GM13977 (cell line): ENCODE measurements at places on chromosomes 3 and 15.

GRCh38 chr3:10577486-10577885, 72.1 kb upstream of the ATP2B2 start:
- no peak for DNase-seq

GRCh38 chr15:90056529-90056928, 45.7 kb downstream of the IDH2 start:
- DNase-seq, result no peak

- no peak for DNase-seq
These were observed 683.8 kb upstream of the NR2F2 start for GRCh38 chr15:95646484-95647273.

GRCh38 chr3:179093807-179094206, 22.2 kb upstream of the ZMAT3 start:
- no peak for DNase-seq

- DNase-seq, result no peak
These were observed 7.7 kb downstream of the RBM15B start for GRCh38 chr3:51398595-51399310.

DNA sequence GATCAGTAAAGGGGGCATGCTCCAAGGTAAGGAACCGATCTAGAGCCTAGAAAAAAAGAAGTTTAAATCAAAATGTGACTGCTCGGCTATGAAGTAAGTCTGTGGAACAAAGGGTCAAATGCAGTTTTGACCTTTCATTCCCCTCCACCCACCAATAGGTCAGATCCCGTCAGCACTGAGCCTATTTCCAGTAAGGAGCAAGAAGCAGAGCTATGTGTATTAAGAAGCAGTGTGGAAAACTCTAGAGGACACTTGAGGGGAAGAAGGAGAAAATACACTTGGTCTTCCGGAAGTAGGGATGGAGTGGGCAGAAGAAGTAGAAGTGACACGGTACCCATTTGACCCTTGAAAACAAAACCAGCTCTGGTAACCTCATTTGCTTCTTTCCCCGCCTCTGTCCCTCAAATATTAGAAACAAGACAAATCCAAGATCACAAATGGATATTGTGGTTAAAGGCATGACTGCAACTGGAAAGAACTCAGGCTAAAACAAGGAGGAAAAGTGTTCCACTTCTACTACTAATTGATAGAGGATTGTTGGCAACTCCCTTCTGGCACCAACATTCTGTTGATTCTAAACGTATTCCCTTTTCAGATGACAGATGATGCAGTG, 888.3 kb upstream of the NR2F2 start:
- DNase-seq, result no peak

- no peak for DNase-seq
These were observed 165.4 kb upstream of the AGTR1 start for GRCh38 chr3:148532326-148532725.

GRCh38 chr3:68290333-68290732, 635.9 kb upstream of the SUCLG2 start:
- no peak for DNase-seq

DNA sequence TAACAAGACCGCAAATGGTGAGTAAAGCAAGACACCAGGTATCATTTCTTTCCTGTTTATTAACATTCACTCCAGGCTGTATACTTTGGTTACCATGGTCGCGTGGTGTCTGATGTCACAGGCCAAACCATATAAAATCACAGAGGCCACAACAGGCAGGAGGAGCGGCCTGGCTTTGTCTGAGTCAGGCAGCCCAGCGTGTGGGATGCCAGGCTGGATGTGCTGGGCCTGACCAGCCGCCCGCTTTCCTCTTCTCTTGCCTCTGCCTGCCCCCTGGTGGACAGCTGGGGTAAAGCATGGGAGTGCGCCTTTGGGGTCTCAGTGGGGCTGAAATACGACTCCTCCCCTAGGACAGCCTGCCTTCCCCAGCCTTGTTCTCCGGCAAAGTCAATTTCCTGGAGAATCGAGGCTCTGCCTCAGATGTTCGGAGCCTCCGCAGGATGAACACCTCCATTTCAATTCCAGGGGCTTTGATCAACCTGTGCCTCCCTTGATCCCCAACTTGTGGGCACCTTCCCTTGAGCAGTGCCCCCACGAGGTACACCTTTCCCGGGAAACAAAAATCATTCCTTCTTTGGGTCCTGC, 78.2 kb downstream of the CCNL1 start:
- DNase-seq, result peak; percentile 70

GRCh38 chr3:56467108-56467507, 1.2 kb downstream of the ERC2 start:
- peak; percentile 55 for DNase-seq

- no peak for DNase-seq
These were observed 5.0 kb upstream of the MBNL1 start for GRCh38 chr3:152263711-152264110.

- DNase-seq, result no peak
These were observed 195.6 kb upstream of the CNTN4 start for GRCh38 chr3:1903111-1903510.

DNA sequence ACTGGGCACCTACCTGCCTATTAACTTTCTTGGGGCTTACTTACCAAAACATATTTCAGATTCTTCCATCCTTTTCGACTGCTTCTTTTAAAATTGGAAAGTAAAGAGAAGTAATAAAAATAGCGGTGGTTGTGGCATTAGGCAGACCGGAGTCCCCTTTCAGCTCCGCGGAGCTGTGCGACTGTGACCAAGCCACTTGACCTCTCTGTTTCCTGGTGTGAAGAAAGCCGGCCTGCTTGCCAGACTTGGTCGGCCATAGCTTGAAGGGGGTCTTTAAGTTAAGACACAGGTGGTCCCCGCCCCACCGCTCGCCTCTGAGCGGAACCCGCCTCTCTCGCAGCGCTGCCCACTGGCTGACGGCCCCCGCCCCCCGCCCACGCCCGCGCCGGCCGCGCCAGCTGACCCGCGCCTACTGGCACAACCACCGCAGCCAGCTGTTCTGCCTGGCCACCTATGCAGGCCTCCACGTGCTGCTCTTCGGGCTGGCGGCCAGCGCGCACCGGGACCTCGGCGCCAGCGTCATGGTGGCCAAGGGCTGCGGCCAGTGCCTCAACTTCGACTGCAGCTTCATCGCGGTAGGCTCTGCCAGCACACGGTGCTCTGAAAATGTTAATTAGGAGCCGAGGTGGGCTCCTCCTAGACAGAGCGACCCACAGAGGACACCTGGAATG, 18.3 kb downstream of the NOX5 start:
- no peak for DNase-seq

DNA sequence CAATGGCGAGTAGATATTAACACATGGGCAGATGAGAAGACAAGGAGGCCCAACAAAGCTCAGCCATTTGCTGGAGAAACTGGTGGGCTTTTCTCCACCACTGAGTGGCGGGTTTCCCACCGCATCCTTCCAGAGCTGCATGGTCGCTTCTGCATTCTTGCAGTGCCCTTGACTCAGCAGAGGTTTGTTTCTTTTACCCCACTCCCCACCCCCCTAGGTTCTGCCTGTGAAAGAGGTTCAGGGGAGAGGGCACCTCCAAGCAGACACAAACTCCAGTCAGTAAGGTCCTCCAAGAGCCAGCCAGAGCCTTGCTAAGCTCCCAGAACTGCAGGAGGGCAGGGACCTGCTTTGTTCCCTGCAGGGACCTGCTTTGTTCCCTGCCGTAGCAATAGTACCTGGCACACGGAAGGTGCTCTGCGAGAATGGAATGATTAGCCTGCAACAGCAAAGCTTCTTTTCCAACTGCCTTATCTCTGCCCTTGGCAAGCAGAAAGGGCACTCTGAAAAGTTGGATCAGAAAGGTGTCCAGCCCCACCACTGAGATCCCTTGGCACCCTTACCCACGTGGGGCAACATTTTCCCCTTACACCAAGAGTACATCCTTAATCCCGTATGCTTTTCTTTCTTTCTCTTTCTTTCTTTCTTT, 1.4 kb downstream of the PAQR5 start:
- DNase-seq, result no peak

GRCh38 chr3:60839246-60839645, 412.0 kb downstream of the FHIT start:
- DNase-seq, result no peak

- DNase-seq, result no peak
These were observed 9.2 kb downstream of the CSRNP1 start for GRCh38 chr3:39144095-39144747.

GRCh38 chr3:133362539-133362938, 37.3 kb upstream of the BFSP2 start:
- no peak for DNase-seq

DNA sequence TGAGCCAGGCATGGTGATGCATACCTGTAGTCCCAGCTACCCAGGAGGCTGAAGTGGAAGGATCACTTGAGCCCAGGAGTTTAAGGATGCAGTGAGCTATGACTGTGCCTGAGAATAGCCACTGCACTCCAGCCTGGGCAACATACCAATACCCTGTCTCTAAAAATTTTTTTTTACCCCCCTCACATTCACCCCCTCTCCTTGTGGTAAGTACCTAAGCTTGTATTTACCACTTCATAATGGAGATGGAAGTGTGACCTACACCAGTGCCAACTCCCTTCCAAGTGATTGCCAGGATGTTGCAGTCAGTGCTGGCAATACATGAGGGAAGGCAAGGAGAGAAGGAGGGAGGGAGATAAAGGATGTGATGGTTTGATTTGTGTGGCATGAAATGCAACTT, 84.2 kb downstream of the LRRC28 start:
- no peak for DNase-seq
